Left ventricle myocardium superior (tissue), 1 donor: ENCODE measurements at places on chromosomes 6 and 20. TPM values are rescaled to one million over a fixed set of nuclear protein-coding genes. Genes with fewer than 3 reads are reported as not detected.

TUBB2A gene
- total RNA-seq, result 13.6 TPM

GJA10 gene
- total RNA-seq, result not detected

MAFB gene
- total RNA-seq, result 12.9 TPM

LY6G6D gene
- not detected for total RNA-seq

EYS gene
- not detected for total RNA-seq

MARCKS gene
- 25.4 TPM for total RNA-seq

SAMD3 gene
- 0.32 TPM for total RNA-seq

GSTA2 gene
- not detected for total RNA-seq
